Forelimb muscle (tissue), 1 donor: ENCODE measurements at places on chromosomes 16 and 17.

- DNase-seq: no peak
Measured at GRCh38 chr16:51134269-51134812, 16.7 kb downstream of the SALL1 start.

- DNase-seq: no peak
Measured at GRCh38 chr17:49696233-49696761, 11.5 kb downstream of the SLC35B1 start.

DNA sequence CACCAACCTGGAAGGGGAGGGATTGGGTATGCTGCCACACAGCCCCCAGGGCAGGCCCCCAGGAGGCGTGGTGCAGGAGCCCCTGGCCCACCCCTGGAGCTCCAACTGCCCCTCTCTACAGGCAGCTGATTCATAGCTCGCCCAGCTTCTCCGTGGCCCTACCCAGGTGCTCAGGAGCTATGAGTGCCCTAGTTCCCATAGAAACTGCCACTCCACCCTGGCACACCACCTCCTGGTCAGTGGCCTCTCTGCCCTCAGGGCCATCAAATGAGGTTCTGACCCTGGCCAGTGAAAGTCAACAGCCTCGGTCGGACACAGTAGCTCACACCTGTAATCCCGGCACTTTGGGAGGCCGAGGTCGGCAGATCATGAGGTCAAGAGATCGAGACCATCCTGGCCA, 18.0 kb downstream of the CNGB1 start:
- no peak for DNase-seq

DNA sequence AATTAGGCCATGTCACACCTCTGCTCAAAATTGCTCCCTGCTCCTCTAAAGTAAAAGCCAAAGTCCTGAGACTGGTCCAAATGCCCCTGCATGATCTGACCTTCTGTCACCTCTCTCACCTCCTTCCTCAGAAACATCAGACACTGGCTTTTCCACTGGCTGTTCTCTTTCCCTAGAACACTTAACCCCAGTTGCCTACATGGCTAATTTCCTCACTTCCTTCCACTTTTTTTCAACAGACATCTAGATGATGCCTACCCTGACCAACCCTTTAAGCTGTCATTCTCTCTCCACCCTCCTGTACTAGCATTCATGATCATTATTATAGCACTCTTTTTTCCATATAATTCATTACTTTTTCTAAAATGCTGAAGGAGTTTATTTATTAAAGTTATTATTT, 31.0 kb downstream of the CCT6B start:
- DNase-seq: no peak

DNA sequence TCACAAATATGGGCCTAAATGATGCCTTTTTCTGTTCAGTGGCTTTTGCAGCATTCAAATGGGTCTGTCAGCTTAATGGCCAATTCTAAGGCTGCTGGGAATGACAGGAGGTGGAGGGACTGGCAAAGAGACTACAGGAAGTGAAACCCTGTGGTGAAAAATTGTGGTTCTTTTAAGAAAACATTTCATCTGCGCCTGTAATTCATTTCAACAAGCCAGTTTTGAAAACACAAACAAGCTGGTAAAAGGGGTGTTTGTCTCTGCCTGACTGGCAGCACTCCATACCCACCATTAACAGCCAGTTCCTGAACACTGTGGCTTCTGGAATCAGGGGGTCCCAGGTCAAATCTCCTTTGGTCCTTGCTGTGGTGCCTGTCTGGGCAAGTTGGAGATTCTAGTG, 3.6 kb upstream of the KDM8 start:
- no peak for DNase-seq
